B cell (primary cell): ENCODE measurements at places on chromosomes 16 and 17.

DNA sequence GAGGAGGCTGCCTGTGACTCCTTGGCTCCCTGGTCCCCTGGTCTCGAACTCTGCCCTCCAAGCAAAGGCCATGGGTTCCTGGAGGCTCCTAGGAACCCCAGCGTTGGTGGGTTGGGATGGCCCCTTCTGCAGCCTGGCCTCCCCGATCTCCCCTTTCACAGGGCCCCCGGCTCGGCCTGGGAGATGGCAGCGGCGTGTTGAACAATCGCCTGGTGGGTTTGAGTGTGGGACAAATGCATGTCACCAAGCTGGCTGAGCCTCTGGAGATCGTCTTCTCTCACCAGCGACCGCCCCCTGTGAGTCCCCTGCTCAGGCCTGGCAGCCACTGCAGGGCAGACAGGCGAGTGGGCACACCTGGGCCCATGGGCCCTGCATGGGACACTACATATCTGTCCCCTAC lies 10.9 kb downstream of the ADGRG3 start:
- no peak for DNase-seq

GRCh38 chr17:49645654-49646053 lies 32.2 kb downstream of the SPOP start:
- no peak for DNase-seq

DNA sequence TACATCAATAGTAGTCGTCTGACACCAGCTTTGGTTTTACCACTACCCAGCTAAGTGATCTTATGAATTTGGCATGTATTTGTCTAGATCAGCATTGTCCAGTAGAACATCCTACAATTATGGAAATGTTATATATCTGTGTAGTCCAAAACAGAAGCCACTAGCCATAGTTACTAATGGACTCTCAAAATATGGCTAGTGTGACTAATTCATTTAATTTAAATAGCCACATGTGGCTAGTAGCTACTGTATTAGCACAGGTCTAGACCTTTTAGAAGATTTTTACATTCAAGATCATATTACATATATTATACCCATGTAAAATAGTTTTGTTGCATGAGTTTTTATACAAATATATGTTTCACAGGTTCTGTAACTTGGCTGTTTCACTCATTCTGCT lies 27.0 kb upstream of the NFAT5 start:
- no peak for DNase-seq

DNA sequence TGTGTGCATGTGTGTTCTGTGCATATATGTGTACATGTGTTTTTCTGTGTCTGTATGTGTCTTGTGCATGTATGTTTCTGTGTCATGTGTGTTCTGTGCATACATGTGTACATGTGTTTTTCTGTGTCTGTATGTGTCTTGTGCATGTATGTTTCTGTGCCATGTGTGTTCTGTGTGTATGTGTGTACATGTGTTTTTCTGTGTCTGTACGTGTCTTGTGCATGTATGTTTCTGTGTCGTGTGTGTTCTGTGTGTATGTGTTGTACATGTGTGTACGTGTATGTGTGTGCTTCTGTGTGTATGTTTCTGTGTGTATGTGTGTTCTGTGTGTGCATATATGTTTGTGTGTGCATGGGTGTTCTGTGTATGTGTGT lies 8.4 kb upstream of the RAB37 start:
- DNase-seq, result no peak

- DNase-seq, result no peak
Observed at GRCh38 chr17:81376946-81377714, 18.1 kb upstream of the BAHCC1 start.

DNA sequence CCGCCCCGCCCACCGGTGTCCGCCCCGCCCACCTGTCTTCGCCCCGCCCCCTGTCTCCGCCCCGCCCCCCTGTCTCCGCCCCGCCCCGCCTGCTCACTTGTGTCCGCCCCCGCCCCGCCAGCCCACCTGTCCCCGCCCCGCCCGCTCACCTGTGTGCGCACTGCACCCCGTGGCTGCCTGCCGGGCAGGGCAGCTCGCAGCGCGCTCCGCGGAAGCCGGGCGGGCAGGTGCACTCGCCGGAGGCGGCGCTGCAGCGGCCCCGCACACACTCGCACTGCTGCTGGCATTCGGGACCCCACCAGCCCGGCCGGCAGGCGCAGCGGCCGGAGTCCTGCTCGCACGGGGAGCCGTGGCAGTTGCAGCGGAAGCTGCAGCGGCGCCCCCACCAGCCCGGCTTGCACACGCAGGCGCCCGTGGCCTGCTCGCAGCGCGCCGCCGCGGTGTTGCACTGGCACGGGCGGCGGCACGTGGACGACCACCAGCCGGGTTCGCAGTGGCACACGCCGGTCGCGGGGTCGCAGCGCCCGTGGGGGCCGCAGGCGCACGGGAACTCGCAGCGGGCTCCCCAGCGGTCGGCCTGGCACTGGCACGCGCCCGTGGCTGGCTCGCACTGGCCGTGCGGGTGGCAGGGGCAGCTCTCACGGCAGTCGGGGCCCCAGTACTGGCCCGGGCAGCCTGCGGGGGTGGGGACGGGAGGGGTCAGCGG lies 2.1 kb downstream of the SCARF1 start:
- DNase-seq, result peak; percentile 74

DNA sequence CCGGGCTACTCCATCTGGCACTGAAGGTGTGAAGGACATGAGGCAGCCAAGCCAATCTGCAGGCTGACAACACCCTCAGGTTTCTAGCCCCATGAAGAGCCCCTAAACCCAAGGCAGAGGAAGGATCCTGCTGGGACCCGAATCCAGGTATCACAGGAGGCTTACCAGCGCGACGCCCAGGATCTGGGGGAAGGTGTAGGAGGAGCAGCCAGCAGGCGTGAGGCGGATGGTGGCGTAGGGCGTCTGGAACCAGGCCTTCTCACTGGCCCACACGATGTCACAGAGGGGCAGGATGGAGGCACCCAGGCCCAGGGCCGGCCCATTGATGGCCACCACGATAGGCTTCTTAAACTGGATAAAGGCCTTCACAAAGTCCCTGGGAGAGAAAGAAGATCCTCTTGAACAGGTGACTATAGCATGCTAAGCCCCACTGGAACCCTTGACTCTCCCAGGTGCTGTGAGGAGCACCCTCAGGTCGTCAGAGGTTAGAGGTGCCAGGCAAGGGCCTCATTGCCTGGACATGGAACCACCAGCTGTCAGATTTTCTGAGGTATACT lies 71.7 kb downstream of the DYNLRB2 start:
- DNase-seq, result no peak

DNA sequence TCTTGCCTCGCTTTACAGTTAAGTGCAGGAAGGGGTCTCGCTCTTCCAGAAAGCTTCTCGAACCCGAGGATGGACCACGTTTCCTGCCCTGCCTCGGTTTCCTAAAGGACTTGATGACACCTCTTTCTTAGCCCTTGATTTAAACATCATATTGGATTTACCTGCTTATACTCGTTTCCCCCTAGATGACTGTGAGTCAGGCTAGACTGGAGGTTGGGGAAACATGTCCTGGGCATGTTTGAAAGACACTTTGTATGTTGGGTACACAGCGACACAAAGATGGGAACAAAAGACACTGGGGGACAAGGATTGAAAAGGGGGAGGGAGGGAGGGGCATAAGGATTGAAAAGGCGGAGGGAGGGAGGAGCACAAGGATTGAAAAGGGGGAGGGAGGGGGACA lies 30.0 kb downstream of the SDK2 start:
- no peak for DNase-seq

DNA sequence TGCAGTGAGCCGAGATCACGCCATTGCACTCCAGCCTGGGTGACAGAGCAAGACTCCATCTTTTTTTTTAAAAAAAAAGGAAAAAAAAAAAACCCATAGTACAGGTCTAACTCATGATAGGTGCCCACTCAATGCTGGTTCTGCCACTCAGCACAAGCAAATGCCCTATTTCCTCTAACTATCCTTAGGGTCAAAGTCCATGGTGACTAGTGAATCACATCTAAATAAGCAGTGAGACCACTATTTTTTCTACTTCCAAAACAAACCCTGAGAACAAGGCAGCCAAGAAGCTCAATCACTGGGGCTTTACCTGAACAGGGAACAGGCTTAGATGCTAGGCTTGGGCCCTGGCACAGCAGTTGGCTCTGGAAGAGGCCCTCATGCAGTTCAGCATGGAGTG lies 3.4 kb downstream of the BLTP2 start:
- no peak for DNase-seq

DNA sequence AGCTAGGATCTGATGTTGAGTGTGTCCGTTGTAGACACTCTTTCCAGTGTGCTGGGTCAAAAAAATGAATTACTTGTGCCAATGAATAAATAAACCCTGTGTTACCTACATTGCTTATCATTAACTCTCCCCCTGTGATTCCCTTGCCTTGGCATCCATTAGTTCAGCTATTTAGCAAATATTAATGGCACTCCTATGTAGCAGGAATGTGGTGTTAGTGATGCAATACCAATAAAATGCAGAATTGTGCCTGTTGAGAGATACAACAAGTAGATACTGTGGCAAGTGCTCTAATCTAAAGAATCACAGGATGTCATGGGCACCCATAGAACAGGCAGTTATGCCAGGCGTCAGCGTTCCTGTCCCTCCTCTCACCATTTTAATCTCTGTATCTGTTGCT lies 343.2 kb downstream of the PMP22 start:
- no peak for DNase-seq

DNA sequence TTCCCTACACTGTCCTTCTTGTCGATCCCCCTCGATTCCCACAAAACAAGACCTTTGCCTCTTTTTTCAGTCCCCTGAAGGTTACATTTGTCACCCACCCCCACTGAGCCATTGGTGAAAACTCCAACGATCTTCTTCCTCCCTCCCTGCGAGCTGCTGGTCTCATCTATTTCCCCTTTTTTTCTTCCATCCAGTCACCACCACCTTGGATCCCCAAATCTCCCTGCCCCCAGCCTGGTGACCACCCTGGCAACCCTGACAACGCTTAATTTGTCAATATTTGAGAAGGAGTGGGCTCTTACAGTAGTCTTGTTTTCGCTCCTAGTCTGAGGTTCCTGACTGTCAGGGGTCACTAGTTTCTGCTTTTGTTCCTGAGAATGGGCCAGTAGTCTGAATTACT lies 62.9 kb downstream of the SMPD3 start:
- no peak for DNase-seq

GRCh38 chr16:75099738-75100602 lies 16.6 kb downstream of the LDHD start:
- no peak for DNase-seq

GRCh38 chr17:77611791-77612502 lies 346.6 kb upstream of the TNRC6C start:
- no peak for DNase-seq

DNA sequence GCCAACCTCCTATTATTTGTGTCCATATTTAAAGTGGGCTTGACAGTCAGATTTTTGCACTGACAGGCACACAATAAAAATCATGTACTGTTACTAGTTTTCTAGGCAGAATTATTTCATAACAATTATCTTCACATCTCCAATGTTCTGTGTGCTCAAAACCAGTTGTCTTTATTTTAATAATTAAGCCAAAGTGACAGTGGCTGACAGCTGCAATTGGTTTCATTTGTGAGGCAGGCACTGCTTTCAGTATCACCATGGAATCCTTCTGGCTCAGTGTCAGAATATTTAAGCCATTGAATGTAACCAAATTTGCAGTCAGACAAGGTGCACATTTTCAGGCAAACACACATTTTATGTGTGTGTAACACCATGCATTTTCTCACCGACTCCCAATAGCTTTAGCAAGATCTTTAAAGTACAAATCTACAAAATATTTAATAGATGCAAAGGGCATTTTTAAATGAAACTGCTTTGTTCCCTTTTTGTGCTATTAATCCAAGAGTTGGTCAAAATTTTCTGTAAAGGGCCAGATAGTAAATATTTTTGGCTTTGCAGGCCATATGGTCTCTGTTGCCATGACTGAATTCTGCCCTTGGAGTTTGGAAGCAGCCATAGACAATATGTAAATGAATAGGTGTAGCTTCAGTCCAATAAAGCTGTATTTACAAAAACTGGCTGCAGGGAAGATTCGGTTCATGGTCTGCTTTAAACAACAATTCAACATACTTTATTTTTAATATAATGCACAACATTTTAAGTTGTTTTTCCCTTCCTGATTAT lies 486.0 kb downstream of the KCNJ2 start:
- DNase-seq, result no peak

- no peak for DNase-seq
Observed at GRCh38 chr17:47797797-47798196, 23.8 kb downstream of the OSBPL7 start.

DNA sequence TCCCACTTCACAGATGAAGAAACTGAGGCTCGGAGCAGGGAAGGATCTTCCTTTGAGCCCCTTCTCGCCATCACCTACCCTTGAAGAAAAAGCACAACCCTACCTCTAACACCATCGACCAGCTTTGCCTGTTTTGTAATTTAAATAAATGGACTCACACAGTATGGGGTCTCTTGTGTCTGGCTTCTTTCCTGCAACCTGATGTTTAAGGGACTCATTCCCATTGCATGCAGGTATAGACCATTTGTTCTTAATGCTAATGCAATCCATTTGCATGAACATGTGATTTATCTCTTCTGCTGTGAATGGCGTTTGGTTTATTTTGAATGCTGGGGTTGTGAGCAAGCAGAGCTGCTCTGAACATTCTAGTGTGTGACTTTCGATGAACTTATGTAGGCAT lies 150.8 kb upstream of the FOXF1 start:
- no peak for DNase-seq

DNA sequence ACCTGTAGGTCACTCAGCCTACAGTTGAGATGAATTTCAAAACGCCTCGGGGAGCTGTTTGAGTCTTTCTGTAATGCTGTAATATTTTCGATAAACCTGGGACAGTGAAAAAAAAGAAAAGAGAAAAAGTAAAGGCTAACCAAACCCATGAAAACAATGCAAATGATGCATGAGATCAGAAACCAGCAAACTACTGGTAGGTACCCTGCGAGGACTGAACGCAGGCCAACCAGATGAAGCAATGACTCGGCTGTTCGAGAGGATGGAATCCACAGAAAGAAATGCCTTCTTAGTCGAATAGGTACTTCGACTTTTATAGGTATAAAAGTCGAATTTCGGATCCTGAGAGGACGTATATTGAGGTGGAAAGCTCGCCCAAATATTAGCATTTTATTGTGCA lies 509 bp upstream of the ATAD5 start:
- DNase-seq, result no peak

- DNase-seq, result no peak
Observed at GRCh38 chr17:75611851-75612429, 21.3 kb upstream of the SMIM5 start.

GRCh38 chr16:4318451-4318910 lies 2.6 kb downstream of the GLIS2 start:
- DNase-seq, result no peak

- DNase-seq, result peak; percentile 93
Observed at GRCh38 chr17:77916703-77917481, 41.6 kb upstream of the TNRC6C start.

GRCh38 chr17:55420067-55420775 lies 1.4 kb downstream of the MMD start:
- peak; percentile 88 for DNase-seq

- DNase-seq, result no peak
Observed at GRCh38 chr17:63402431-63403212, 43.5 kb downstream of the CYB561 start.
